ENCODE measurements at places on chromosomes 1 and 21.

- DNase-seq: no peak
These were observed 50.6 kb upstream of the PAX7 start for GRCh38 chr1:18580047-18580446.

DNA sequence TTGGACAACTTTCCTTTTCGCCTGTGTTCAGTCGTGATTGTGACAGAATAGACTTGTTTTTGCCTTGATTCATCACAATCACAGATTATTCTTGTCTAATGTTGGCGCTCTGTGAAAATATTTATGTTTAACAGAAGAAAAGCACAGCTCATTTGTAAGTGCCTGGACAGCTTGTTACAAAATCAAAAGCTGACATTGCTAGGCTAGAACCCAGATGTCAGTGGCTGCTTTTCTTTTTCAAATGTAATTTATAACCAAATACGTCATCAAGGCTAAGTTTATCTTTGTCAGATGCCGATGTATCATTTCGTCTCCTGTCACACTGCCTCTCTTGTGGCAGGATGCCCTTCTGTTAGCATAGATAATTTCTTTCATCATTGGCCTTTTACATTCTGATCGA is 1227.3 kb downstream of the PLA2G4A start:
- no peak for DNase-seq

GRCh38 chr1:248841702-248842395 is 3.8 kb downstream of the ZNF672 start:
- DNase-seq: no peak

DNA sequence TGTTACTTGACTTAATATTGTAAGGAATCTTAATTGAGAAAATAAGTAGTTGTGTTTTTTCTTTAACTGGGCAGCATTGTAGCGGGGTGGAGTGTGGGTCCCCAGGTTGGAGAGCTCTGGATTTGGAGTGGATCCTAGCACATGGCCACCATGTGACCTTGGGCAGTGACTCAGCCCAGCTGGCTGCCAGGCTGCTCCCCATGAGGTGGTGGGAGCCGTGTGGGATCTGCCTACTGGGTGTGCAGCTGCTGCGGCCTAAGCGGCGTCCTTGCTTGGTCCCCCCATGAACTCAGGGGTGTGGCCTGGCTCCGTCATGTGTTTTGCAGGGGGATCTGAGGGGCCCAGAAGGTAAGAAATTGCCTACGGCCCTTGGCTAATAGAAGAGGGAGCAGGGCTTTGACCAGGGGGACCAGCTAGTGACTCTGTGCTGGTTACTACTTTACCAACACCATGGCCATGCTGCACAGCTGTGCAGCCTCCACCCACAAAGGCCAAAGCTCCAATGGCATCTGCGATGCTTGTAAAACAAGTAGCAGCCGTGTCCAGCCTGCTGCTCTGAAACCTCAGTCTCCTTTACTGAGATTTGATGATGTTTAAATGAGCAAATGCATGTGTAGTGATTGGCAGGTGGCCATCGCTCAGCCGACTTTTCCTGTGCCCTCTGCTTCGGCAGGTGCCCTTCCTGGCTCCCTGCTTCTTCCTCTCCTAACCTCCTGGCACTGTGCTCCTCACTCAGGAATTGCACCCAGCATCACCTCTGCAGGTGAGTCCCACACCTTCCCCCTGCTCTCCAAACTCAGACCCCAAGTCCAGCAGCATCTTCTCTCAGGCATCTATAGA is 68.3 kb downstream of the ADARB1 start:
- no peak for DNase-seq

GRCh38 chr1:33635336-33636012 is 163.0 kb downstream of the ZSCAN20 start:
- DNase-seq: peak; percentile 60

GRCh38 chr1:69483246-69483645 is 84.5 kb upstream of the LRRC7 start:
- no peak for DNase-seq

DNA sequence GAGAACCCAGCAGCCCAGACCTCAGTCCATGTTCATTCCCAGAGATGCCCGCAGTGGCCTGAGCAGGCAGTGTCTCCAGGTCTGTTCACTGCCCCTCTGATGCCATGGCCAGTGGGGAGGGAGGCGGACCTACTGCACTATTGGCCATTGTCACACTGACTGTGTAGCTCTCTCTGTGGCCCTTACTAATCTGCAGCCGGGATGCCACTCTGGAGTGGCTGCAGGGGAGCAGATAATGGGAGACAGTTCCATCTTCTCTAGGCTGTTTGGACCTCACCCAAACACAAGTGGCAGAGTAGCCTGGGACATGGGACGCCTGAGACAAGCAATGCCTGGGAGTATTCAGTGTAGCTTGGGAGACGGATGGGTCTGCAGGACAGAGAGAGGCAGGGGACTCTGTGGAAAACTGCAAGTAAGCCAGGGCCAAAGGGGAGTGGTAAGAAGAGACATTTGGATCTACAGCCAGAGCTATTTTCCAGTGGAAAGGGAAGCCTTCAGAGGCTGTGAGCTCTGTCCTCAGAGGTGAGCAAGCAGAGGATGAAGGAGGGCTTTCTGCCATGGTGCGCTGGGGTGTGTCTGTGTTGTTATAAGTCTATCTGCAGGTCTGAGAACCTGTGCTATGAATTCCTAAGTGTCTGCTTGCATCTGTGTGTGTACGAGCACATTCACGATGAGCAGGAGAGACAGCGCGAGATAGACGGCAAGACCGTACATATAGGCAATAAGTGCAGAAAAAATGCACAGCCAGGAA is 26.7 kb downstream of the DMBX1 start:
- DNase-seq: no peak

DNA sequence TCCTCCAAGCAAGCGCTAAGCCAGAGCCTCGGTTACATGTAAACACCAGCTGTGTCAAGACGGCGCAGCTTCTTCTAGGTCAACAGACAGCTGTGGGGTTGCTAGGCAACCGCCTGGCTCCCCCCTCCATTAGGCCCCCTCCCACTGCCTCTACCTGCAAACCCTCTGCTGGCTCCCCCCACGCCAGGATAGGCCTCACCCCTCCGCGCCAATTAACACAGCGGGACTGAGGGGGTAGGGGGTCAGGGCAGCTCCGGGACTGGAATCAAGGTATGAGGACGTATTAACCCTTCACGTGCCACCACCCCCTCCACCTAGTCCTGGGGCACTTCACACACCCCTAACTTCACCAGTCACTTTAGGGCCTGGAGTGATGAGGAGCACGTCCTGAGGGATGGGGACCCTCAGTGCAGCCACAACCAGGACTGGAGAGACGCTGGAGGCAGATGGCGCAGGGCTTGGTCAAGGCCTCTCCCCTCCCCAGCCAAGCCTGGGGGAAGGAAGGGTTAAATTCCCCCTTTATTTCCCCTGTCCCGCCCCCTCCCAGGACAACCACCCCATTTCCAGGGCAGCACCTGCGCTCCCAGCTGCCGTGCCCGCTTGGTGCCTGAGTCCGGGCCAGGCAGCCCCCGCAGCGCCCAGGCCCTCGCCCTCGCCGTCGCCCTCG is 37.4 kb upstream of the WASF2 start:
- peak; percentile 77 for DNase-seq

GRCh38 chr21:36917471-36918158 is 48.9 kb downstream of the HLCS start:
- peak; percentile 71 for DNase-seq

DNA sequence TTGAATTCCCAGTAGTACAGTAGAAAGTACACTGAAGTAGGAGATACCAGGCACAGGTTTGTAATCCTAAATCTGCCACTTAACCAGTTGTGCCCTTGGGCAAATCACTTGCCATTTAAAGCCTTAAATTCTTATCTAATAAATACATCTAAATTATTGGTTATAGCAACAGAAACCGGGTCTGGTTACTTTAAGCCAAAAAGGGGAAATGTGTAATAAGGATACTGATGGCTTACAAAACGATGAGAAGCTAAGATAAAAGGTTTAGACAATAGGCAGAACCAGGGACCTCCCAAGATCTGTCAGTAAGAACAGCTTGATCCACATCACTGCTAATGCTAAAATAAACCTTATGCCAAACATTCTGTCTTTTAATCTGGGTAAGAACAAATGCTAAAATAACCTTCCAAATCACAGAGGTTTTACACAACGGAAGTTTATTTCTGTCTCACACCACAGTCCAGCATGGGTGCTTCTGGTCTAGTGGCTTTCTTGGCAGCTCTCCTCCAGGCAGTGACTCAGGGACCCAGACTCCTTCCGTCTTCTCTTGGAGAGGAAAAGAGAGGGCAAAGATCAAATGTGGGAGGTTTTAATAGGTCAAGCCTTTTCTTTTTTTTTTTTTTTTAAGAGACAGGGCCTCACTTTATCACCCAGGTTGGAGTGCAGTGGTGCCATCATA is 16.5 kb upstream of the ZMYM1 start:
- DNase-seq: no peak

DNA sequence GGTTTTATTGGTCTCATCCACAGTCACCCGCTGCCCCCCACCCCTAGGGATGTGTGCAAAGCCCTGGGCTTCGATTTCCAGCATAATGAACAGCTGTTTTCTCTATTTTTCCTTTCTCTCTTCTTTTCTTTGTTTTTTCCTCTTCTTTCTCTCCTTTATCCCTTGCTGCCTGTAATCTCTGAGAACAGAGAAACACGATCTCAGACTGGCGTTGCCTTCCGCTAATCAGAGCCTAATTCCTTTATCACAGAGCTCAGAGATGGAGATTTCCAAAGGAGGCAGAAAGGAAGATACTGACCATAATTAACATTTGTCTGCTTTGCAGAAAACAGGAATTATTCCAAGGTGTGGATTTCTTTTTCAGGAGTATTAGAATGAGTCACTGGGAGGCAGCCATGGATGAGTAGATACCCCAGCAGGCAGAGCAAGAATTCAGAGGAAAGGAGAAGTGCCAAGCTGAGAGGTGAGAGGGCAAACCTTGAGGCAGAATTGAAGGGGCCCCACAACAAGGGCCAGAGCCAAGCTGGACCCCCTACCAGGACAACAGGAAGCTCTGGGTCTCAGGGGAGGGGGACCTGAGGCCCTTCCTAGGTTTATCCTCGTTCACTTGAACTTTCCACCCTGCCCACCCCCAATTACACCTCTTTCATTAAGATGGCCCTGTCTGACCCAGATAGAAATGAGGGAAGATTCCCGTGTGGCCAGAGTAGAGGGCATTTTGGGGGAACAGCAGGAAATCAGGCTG is 33.3 kb downstream of the MATN1 start:
- no peak for DNase-seq

- no peak for DNase-seq
These were observed 23.3 kb upstream of the RXRG start for GRCh38 chr1:165468253-165468652.

Measured in NT2/D1 (cell line).